ENCODE measurements at places on chromosomes 6 and 20.

DNA sequence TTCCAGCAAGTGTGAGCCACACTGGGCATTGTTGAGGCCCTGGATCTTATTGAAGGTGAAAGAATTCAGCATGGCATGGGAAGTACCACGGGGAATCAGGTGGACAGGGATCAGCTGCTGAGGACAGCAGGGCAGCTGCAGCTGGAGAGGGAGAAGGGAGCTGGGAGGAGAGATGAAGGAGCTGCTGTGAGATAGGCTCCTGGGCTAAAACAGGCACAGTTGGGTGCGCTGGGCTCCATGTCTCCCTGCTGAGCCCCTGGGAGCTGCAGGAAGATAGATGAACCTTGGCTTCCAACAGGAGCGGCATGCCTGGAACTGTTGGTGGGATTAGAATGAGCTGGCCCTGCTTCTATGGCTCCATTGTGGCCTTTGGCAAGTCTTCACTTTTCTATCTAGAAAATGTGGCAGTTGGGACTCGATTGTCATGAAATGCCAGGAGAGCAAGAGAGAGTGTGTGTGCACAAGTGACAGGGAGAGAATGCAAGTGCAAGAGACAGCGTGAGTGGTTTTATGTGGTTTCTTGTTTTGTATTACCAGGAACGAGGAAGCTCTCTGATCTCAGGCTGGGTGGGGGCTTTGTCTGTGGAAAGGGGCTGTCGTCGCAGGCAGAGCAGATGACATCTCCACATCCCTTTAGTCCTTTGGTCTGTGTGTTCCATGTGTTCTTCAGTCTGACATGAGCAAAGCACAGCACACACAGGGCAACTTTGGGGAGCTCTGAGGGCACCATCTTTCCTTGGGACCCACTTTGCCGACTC lies 20.4 kb downstream of the SNPH start:
- DNase-seq, result no peak

GRCh38 chr20:58130156-58130555 lies 98.3 kb downstream of the ANKRD60 start:
- DNase-seq, result no peak

- no peak for DNase-seq
These were observed 21.0 kb downstream of the SRSF3 start for GRCh38 chr6:36615018-36615761.

GRCh38 chr20:26277339-26277738 lies 580.7 kb upstream of the ZNF337 start:
- DNase-seq, result no peak

- no peak for DNase-seq
These were observed 38.6 kb upstream of the GGTLC1 start for GRCh38 chr20:24027229-24027628.

GRCh38 chr20:741620-742019 lies 26.7 kb downstream of the SLC52A3 start:
- DNase-seq, result no peak

DNA sequence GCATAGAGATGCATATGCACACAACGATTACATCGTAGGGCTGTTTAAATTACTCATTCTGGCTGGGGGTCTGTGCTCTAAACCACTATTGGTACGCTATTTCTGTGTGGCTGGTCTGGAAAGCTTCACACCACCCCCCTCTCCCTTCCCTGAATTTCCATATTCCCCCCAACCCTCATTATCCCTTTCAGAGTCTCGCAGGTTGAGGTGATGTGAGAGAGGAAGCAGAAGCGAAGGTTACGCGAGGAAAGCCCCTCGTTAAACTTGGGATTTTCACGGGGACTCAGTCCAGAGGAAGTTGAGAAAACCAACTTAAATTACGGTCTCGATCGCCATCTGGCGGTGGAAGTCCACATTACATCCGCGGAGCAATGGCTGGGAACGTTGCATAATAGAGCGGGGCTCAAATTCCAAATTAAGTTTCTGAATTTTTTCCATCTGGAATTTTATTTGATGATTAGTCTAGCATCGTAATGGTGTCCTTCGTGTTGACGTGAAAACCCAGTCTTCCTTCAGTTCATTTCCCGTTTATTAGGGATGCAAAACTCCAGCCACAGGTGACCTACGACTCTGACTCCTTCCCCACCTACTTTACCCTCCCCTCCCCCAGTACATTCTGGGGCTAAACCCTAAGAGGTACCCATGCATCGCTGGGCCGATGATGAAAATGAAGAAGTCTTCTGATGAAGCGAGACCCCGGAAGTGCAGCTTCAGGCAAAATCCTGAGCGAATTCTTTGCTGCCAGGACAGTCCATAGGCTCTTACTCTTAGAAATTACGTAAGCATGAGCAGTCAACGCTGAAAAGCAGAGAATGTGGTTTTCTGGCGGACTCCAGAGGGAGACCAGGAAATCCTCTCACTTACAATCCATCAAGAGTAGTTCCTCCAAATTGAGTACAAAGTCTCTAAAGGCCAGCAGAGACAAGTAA lies 19.7 kb downstream of the HLA-DOB start:
- DNase-seq, result peak; percentile 14

Measured in hippocampal formation (tissue), 2 donors.